ENCODE measurements at places on chromosomes 16 and 17. TPM values are rescaled to one million over a fixed set of nuclear protein-coding genes. Genes with fewer than 3 reads are reported as not detected.

GRCh38 chr16:49850558-49851467 is 5.1 kb downstream of the ZNF423 start:
- no peak for DNase-seq

GRCh38 chr17:76240461-76241203 is at the start of gene RNF157:
RNF157 (minus strand) TSS chr17:76240493; CDS start chr17:76240240, 253 bp downstream.
- DNase-seq = peak; percentile 44

DNA sequence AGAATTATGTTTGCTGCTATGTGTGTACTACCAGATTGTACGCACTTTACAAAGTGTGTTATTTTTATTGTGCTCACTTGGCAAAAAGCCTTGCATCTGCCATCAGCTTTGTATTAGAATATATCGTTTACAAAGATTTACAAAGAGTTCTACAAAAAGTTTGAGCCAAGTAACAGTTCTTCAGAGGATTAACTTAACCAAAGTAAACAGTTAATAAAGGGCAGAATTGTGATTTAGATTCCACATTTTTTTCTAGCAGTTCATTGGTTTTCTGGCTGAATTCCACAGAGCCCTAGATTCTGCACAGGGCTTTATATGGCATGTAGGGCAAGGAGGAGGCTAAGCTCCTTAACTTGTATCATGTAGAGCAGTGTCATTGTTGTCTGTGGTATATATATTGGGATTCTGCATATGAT is 29.4 kb downstream of the UTP18 start:
- no peak for DNase-seq

Gene ALOX15B
- total RNA-seq = 0.17 TPM

Gene TBC1D3D
- 0.49 TPM for total RNA-seq

Gene ABCC6
- total RNA-seq = not detected
